ENCODE measurements at places on chromosomes 1 and 21.

DNA sequence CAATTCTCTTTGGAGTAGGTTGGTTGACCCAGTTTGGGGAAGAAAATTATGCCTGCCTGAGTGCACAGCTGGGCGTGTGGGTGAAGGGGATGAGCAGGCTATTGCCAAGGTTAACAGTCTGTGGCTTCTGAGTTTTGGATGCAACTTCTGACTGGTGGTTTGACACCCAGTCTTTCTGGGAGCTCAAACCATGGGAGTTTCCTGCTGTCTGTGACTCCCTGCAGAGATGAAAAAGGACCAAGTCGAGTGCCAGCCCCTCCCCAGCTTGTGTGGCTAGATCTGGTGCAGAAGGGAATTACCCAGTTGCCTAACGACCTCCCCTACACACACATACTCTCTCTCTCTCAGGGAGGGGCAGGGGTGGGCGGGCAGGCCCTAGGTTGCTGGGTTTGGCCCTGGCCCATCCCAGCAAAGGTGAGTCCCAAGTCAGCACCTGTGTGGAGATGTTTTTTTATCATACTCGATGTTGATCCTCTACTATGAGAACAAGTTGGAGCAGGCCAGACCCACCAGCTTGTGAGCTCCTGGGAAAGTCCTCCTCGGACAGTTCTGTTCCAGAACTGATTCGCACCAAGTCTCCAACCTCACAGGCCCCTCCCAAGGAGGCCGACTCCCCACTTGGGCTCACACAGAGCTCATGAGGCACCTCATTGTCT, 28.2 kb downstream of the PKP1 start:
- no peak for DNase-seq

- DNase-seq: no peak
These were observed 4.3 kb downstream of the GAS5 start for GRCh38 chr1:173863224-173864161.

DNA sequence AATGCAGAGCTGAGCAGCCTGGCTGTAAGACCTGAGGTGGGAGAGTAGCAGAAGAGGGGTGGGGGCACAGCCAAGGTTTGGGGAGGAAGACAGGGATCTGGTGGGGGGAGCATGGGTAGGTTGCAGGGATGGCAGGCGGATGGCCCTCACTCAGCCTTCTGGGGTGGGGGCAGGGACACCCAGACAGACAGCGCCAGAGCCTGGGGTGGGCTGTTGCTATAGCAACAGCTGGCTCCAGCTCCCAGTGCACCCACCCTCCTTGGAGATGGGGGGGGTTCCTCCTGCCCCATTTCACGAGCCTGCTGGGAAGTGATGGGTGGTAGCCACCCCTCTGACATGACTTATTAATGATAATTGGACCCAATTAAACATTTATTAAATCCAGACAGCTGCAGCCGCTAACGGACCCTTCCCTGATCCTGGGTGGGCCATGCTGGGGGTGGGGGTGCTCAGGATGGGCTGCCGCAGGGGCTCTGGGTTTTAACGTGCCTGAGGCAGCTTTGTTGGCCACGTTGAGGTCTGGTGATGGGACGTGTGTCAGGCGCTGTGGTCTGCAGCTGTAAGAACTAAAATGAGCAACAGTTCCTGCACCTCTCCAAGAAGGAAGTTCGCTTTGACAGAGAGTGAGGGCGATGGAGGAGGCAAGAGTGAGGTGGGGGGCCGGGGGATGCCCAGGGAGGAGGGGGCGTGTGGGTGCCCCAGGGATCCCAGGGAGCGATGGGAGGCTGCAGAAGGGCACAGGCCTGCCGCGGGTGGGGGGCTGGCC, 19.4 kb downstream of the AGRN start:
- no peak for DNase-seq

- no peak for DNase-seq
These were observed 80.9 kb downstream of the LHX9 start for GRCh38 chr1:197998110-197998509.

DNA sequence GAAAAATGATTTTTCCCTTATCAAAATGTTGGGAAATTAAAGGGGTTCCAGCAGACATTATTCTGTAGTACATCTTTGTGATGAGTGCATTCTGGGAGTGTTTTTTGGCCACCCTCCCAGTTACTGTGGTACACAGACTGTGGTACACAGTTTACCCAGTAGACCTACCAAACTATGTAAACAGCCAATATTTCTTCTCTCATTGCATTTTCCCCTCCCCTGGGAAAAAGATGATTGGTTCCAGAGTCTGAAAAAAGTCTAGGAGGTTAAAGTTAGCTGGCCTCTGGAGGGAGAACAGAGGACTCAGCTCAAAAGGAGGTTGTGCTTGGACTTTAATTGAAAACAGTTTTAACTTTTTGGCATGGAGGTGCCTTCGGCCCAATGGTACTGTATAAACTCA, 42.5 kb downstream of the PGM1 start:
- DNase-seq: no peak

DNA sequence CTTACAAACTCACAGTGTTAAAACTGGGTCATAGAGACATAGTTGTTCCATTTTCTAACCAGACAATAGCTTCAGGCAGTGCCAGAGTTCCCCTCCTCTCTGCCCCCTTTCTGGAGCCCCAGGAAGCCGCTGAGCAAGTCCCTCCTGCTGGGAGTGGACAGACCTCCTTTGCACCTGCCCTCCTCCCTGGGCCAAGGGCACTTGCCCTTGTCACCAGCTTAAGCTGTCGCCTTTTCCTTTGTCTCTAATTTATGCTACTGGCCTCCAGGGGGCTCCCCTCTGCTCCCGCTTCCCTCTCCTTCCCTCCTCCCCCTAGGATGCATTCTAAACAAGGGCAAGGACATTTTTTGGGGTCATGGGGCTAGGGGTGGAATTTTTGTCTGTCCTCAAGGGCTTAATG, 182.4 kb downstream of the MIS18A start:
- DNase-seq: no peak

DNA sequence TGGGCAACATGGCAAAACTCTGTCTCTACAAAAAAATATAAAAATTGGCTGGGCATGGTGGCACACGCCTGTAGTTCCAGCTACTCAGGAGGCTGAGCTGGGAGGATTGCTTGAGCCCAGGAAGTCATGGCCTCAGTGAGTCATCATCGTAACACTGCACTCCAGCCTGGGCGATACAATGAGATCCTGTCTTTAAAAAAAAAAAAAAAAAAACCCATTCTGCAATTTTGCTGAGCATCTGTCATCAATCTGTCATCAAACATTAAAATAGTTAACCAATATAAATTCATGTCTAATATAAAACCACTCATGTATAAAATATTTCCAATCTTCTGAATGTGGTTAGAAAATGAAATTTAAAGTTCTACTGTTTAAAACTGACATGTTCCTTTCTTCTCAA, 56.9 kb downstream of the LPAR3 start:
- DNase-seq: no peak

DNA sequence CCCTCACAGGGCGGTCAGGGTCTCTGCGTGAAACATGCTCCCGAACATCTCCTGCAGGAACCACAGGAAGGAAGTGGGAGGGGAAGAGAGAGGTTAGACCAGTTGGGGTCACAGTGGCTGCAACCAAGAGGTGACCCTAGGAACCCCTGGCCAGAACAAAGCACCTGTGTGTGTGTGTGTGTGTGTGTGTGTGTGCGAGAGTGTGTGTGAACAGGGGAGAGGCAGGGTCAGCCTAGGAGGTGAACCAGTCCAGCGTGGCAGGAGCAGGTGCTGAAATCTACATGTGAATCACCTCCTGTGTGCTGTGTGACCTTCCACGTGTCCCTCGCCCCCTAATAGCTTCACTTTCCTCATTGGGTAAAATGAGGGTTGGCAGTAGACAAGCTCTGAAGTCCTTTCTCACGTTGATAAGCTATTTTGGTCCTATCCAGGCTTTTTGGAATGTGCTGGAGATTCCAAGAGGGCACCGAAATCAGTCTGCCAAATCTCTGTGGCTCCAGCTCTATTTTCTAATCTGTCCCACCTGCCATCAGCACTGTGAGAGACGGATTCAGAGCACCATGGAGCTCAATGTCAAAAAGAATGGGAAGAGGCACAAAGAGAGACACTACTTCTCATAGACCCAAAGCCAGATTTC, 27.8 kb downstream of the SLC26A9 start:
- DNase-seq: no peak

DNA sequence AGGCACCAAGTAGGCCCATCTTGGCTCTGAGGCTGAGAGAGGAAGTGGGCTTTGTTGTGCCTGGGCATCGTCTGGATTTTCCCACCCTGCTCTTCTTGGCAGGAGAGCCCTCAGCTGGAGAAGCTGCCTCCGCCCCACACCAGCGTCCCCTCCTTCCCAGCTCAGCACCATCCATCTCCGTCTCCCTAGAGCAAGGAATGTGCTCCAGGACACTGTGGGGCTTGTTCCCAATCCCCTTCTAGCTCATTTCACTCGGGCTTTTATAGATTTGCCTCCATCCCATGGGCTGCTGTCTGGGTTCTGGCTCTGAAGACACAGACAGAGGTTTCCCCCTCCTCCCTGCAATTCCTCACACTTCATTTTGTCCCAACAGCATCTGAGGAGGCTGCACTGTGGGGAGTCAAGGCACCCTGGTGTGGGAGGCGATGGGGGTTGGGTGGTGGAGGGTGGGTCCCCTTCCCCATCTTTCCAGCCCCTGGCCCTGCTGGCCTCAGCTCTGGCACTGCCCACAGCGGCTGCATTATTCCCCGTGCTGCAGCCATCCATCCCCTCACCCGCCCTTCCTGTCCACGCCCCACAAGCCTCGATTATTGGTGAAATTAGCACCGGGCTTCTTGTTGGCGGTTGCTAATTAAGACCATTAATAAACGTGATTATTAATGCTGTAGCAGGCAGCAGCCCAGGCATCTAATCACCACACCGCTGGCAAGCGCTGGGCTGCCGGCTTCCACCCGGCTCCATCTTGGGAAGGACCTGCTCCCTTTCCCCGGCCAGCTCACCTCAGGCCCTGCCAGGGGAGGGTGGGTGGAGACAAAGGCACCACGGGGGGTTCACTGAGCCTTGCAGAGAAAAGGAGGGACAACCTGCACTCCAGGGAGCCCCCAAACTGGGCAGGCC, 21.7 kb downstream of the RHBG start:
- no peak for DNase-seq

GRCh38 chr21:37074197-37074510, 1.1 kb downstream of the TTC3 start:
- DNase-seq: no peak

GRCh38 chr1:37602750-37603694, 7.3 kb upstream of the GNL2 start:
- DNase-seq: no peak

- DNase-seq: no peak
These were observed 83.9 kb downstream of the MT1HL1 start for GRCh38 chr1:236920286-236920894.

DNA sequence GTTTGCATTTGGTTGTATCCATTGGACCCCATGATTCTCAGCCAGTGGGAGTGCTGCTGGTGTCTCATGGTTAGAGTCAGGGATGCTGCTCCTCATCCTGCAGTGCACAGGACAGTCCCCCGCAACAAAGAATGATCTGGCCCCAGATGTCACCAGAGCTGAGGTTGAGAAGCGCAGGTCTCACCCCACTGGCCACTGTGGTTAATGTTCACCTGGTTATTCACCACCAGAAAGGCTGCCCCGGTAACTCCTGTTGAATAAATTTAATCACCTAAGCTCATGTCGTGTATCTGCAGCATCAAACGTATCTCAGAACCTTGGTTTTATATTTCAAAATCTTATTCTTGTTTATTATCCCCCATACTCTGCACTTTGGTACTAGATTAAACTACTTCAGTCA, 75.8 kb downstream of the ATP5PO start:
- no peak for DNase-seq

DNA sequence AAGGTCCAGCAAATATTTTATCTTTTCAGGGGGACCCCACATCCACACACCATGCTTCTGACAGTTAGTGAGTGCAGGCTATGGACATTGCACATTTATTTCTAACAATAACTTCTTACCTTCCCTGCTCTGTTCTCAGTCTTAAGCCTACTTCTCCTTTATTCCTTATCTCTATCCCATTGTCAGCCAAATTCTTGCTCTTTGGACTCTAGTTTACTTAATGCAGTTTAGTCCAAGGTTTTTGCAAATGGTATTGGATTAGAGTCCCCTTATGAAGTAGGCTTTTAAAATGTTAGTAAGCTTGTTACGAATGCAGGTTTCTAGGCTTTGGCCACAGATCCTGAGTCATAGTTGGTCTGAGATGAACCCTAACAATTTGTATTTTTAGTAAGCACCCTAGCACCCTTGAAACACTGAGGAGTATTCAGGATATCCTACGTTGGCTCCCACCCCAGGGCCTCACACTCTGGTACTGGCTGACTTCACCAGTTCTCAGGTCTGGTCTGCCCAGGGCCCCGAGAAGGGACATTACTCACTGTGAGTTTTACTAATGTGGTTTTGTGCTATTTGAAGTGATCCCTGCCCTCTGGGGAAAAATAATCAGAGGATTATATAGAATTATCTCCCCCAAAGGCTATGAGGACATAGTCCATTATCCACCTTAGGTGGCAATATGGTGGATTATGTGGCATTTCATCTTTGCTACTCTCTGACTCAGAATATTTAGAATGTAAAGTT, 239.5 kb downstream of the TGFB2 start:
- no peak for DNase-seq

- DNase-seq: no peak
These were observed 8.0 kb upstream of the DISP3 start for GRCh38 chr1:11470912-11471311.

GRCh38 chr21:25220169-25220568, 387.1 kb downstream of the MRPL39 start:
- no peak for DNase-seq

- no peak for DNase-seq
These were observed 17.9 kb downstream of the ACBD6 start for GRCh38 chr1:180484490-180484889.

DNA sequence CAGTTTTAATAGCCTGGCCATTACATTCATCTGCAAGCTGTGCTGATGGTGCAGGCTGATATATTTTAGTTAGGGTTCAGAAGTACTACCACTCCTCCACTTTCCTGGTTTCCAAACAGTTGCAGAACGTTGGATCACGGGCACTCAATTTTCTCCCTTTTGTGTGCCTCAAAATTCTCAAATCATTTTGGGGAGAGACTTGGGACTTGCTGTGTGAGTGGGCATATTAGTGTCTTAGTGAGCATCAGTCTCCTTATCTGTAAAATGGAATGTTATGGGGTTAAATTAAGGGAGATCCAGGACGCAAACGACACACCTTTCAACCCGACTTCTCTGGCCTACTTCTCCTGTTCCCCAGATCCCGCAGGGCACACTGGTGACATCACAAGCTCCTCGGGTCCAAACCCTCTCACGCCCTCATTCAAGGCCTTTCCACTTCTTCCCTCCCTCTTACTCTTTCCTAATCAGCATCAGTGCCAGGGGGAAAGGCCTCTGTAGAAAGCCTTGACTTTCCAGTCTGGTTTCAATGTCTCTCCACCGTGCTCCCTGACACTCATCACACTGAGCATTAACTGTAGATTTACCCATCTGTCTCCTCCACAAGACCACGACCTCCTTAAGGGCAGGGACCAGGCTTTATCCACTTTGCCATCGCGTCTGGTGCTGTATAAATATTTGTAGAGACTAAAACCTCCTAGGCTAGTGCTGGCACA, 1.2 kb downstream of the PIGP start:
- DNase-seq: no peak

Measured in activated CD4-positive, alpha-beta T cell treated with anti-CD3 and anti-CD28 coated beads for 24 hours (primary cell).